Effector memory CD8-positive, alpha-beta T cell (primary cell): ENCODE measurements at places on chromosomes 1 and 21.

GRCh38 chr1:228226956-228227791 lies 19.3 kb downstream of the OBSCN start:
- no peak for DNase-seq

GRCh38 chr1:63264161-63264560 lies 58.2 kb upstream of the FOXD3 start:
- DNase-seq = no peak

GRCh38 chr1:232599178-232600041 lies 30.5 kb downstream of the SIPA1L2 start:
- DNase-seq = no peak

DNA sequence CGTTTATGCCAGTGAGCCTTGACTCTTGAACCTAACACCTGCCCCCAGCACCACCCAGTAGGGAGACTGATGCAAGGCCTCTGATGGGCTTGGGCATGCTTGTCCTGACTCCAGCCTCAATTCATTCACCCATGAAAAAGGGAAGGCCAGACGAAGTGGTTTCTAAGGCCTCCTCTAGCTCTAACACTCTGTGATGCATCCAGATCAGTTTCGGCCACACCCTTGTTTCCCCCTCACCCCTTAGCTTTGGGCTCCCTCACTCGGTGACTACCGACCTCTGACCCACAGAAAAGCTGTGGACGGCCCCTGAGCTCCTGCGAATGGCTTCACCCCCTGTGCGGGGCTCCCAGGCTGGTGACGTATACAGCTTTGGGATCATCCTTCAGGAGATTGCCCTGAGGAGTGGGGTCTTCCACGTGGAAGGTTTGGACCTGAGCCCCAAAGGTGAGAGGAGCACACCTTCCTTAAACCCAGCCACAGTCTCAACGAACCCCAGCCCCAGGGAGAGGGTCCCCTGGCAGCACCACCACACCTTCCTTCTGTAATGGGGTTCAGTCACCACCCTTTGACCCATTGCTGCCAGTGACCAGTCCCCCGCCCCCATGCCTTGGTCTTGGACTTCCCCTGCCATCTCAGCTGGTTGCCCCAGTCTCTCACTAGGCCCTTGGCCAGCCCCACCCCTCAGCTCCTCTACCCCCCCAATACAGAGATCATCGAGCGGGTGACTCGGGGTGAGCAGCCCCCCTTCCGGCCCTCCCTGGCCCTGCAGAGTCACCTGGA lies 9.0 kb downstream of the NPR1 start:
- no peak for DNase-seq

DNA sequence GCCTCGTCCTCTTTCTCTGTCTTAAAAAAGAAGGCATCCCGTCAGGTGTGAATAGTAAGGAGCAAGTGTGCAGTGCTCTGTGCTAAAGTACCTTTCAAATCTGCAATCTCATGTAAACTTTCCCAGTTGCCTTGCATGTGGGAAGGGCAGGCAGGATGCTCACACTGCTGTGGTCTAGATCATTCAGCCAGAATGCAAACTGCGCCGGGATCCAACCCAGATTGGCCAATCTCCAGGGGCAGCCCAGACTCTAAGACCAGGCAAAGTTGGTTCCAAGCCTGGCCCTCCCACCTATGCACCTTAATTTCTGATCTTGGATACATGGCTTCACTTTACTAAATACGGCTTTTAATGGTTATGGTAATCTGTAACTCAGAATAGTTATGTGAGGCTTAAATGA lies 3.2 kb upstream of the MAP1LC3C start:
- no peak for DNase-seq

DNA sequence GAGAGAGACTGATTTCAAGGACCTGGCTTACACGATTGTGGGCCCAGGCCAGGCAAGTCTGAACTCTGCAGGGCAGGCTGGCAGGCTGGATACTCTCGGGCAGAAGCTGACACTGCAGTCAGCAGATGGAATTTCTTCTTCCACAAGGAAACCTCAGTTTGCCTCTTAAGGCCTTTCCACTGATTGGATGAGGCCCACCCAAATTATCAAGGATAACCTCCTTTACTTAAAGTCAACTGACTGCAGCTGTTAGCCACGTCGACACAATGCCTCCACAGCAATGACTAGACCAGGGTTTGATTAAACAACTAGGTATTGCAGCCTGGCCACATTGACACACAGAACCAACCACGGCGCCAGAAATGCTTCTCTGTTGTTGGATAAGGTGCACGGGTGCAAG lies 130.5 kb downstream of the PSMG1 start:
- no peak for DNase-seq
